Osteocyte (in vitro differentiated cells): ENCODE measurements at places on chromosomes 16 and 17.

DNA sequence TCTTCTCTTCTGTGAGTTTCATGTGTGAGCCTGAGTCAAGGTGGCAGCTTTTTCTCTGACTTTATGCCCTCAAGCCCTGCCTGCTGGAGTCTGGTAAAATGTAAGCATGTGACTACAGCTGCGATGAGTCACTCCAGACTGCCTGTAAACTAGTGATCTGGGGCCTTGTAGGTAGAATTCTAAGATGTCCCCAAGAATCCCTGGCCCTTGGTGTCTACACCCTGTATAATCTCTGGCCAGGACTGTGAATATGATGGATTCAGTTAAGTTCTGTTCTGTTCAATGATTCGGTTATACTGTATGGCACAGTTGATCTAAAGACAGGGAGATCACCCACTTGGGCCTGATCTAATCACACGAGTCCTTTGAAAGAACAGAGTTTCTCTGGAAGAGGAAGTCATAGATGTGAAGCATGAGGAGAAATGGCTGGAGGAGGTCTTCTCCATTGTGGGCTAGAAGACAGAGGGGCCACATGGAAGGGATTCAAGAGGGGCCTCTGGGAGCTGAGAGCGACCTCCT, 29.8 kb downstream of the PRSS54 start:
- no peak for DNase-seq

DNA sequence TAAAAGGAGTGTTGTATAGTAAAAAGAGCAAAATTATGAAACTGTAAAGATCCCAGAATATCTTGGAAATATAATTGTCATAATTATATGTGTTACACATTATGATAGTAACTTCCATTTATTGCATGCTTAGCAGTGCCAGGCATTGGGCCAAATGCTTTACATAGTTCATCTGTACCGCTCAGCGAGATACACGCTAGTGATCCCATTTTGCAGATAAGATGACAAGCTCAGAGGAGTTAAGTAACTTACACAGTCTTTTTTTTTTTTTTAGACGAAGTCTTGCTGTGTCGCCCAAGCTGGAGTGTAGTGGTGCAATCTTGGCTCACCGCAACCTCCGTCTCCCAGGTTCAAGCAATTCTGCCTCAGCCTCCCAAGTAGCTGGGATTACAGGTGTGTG, 6.8 kb upstream of the EZH1 start:
- no peak for DNase-seq

DNA sequence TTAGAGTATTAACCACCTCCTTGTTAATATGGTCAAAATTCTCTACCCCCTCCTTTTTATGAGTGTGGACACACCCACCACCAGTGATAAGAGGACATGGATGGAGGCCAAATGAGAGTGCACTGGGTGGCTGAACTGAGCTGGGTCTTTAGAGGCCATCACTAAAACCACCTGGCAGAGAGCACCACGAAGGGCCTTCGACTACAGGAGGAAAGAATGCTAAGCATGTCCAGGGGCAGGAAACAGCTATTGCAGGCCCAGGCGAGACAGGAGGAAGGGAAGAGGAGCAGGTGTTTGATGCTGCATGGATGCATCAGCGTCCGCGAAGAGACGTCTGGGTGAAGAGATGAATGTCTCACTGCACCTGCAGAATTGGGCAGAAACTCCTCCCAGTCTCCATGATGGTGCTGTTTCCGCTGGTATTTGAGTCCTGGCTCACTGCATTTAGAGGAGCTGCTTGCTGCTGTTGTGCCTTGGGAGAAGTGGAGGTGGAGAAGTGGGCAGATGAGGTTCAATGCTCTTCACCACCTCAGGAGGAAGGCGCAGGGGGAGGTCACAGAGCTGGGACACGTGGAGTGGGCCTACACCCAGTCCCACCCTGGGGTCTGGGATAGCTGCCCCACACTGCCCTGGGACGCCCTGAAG, 33.2 kb downstream of the SPHK1 start:
- DNase-seq = no peak

DNA sequence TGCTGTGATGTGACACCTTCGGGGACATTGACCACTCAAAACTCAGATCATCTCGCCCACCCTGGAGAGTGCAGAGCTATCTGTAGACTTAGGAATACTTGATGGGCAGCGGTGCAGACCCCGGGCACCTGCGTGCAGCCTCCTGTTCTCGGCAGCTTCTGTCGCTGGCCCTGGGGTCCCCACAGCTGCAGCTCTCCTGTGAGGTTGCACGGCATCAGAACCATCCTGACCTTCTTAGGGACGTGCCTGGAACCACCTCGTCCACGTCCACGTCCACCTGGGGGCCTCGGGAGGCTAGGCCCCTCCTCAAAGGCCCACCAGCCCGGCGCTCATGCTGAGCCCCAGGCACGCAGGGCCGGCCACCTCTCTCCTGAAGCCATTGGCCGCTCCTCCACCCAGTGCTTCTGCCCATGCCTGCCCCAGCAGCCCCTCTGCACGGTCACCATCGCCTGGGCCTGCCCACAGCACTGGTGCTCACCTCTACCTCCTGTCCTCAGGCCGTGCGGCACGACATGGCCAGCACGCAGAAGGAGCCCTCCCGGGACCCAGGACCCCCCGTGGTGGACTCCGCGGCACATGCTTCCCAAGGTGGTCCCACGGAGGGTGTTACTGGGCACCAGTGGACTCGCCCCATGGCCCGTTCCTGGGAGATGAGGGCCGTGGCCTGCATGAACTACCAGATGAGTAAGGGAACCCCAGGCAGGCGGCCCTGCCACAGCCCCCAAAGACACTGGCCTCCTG, 2.3 kb upstream of the WFIKKN1 start:
- DNase-seq = no peak

GRCh38 chr17:64449545-64449944, 630 bp downstream of the MILR1 start:
- no peak for DNase-seq

DNA sequence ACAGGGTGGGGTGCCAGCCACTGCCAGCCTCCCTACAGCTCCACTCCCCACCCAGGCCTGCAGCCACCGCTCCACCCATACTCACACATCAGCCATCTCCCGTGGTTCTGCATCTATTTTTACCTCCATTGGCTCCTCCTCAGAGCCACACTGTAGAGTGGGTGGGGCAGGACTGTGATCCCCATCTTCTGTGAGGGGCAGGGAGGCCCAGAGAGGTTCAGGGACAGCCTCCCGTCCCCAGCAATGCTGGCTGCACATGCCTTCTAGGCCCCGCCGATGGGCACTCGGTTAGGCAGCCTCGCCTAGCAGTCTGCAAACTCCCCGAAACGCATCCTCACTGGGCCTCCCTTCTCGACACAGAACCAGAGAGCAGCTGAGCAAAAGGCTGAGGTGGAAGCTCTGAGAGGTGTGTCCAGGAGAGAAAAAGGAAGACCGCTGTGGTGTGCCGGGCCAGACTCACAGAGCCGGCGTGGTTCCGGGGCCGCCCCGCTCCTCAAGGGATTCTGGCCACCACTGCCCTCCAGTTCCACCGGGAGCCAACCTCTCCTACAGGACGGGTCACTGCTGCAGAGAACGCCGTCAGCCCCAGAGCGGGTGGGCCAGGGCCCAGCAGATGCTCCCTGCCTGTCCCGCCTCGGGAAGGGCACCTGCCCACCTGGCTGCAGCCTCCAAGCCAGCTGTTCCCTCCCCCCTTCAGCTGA, 71.9 kb downstream of the ABR start:
- no peak for DNase-seq

DNA sequence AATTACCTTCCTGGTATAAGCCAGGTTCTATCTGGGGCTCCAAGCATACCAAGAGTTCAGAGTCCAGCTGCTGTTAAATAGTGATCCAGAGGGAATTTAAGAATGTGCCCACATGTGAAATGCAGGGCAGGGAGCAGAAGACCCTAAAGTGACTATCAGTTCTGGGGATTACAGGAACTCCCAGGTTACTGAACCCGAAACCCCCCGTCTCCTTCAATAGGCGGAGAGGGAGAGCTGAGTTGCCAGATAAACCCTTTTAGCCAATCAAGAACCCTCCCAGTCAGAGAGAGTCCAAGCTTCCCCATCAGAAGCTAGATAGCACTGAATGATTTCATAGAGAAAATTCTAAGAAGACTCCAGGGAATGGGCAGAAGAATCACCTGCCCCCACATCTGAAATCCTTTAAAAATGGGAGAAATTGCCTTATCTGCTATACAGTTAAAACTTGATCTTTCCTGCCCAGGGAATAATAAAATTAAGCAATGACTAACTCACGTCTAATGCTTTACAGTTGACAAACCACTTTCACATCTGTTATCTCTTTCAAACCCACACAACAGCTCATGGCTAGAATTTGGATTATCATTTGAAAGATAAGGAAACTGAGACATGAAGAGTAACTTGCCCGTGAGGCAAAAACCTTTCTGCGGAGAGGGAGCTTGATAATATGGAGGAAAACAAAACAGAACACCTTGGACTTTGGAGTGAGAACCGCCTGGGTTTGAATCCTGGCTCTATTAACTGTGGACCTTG, 10.2 kb downstream of the NOG start:
- no peak for DNase-seq

GRCh38 chr17:78107976-78108725, 20.4 kb downstream of the TMC6 start:
- DNase-seq = no peak

DNA sequence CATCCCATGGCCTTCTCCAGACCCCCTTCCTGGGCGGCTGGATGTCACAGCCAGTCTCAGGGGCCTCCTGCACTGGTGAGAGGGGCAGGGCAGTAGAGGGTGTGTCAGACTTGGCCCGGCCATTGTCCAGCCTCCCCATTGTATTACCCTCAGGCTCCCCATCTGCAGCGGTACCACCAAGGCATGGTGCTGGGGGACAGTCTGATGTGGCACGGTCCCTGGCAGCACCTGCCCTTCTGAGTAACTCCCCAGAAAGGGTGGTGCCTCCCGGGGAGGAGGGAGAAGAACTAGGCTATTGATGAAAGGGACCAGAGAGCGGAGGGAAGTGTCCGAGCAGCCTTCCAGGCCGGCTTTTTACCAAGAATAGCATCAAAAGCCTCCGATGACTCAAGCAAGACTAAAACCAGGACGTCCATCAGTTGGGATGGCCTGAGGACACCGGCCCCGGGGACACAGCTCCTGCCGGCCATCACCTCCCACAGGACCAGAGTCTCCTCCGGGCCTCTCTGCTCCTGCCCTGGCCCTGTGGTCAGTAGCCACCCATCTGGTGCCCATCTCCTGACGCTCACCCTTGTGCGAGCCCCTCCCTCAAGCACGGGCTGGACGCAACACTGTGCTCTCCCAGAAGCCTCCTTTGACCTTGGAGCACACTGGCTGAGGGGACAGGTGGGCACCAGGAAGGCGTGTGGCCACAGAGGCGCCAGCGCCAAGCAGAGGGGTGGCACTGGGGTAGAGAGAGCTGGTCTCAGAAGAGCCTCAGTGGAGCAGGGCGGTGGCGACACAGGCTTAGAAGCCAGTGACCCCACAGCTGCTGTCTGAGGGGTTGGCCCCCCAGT, 5.8 kb upstream of the CPNE7 start:
- DNase-seq = no peak

GRCh38 chr16:87150681-87151280, 166.4 kb downstream of the C16orf95 start:
- no peak for DNase-seq

DNA sequence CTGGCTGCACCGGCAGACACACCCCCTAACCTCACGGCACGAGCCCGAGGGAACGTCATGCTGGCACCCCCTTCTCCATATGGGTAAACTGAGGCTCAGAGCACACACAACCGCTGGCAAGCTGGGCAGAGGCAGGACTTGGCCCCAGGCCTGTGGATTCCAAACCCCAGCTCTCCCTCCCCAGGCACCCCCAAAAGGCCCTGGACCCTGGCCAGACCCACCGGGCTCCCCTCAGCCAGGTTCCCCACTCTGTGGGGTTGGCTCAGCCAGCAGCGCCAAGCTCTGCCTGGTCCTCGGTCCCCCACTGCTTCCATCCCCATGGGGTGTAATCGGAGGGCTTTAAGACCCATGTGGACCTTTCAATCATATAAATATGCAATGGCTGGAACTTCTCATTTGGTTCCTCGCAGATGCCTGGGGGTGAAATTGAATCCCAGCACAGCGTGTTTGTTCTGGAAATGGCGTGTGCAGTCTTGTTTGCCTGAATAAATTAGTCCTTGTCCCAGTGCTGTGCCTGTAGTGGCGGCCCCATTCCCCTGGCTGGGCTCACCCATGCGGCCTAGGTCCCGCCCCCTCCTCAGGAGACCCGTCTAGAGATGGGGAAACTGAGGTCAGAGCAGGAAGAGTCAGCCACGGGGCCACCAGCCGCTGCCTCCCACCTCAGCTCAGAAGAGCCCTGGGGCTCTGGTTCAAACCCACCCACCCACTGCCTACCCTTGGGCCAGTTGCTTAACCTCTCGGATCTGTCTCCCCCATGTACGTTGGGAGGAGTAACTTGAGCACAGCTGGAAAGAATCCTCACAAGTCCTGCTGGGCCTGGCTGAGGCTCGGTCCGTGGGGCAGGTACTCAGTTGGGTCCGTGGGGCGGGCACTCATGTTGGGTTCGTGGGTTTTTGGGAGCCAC, 57.3 kb downstream of the ZFPM1 start:
- DNase-seq = no peak

- no peak for DNase-seq
Measured at GRCh38 chr17:6420173-6420641, 14.7 kb downstream of the AIPL1 start.

- DNase-seq = no peak
Measured at GRCh38 chr17:49209061-49209571, 1.3 kb downstream of the GNGT2 start.

DNA sequence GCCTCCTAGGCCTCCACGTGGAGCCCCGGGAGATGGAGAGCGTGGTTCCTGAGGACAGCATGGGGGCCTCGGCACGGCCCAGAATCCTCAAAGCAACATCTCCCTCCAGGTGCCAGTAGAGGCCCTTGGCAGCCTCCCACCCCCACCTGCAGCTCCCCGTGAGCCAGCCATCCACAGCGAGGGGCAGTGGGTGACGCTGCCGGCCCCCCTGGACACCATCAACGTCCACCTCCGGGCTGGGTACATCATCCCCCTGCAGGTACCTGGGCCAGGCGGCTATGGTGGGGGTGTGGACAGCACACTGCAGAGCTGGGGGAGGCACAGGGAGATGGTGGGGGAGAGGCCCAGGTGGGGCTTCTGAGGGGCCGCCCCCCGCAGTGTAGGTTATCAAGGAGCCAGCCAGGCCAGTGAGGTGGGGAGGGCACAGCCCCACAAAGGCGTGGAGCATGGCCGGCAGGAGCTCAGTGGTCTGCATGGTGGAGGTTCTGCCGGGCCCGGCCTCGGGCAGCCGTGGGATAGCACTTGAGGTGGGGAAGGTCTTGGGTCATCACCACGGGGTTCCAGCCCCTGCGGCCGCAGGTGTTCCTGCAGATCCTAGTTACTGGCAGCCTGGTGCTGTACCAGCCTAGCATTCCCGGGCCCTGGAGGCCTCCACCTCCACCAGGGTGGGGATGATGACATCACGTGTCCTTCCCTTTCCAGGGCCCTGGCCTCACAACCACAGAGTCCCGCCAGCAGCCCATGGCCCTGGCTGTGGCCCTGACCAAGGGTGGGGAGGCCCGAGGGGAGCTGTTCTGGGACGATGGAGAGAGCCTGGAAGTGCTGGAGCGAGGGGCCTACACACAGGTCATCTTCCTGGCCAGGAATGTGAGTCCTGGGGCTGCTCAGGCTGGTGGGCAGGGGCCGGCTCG, 16.4 kb downstream of the GAA start:
- no peak for DNase-seq

DNA sequence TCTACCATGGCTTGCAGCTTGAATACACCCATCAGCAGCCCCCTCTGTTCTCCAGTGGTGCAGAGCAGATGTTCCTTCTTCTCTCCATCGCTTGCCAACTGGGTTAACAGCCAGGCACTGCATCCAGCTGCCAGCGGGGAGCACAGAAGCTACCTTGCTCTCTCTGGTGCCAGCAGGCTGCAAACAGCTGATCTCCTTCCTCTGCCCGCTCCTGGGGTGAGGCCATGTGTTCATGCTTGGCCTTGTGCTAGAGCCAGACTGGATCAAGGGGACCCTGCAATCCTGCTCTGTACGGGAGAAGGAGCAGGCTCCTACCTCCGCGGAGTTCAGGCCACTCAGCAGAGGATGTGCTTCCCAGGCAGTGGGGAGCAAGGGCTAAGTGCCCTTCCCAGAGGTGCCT, 24.1 kb upstream of the ENGASE start:
- DNase-seq = no peak
